KG1 (cell line): ENCODE measurements at places on chromosomes 2 and 18.

DNA sequence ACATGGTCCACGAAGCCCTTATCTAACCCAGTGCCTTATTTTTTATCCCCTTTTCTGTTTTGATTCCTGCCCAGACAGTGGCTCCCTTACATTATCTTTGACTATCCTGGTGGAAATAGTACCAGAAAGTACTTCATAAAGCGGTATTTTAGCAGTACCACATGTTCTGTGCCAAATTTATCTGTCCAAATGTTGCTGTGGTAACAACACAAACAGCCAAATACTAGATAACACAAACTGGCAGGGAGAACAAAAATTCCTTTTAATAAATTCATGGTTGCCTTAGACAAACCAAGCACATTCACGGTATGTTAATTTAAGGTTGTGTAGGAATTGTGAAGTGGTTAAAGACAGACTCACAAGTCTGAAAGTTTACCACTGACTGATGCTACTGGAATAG is 187.9 kb upstream of the LHCGR start:
- DNase-seq: no peak

GRCh38 chr2:160432633-160433032 is 61.0 kb downstream of the RBMS1 start:
- DNase-seq: no peak

DNA sequence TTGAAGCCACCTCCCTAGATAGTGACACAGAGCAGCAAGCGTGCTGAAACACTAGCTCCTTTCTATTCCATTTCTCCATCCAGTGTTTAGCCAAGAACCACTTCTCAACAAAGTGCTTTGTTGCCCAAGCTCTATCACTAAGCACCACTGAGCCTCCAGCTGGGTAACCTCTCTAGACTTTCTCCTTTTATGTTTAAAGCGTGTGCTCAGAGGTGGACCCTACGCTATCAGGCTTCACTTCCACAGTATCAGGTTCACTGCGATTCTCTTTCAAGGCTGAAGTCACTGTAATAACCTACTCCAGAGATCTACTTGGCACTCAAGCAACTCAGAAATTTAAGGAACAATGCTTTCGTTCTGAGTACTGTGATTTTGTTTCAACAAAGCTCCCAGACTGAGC is 197.9 kb downstream of the LNPK start:
- DNase-seq: no peak

- no peak for DNase-seq
Measured at GRCh38 chr2:69567157-69567908, 76.2 kb downstream of the AAK1 start.

DNA sequence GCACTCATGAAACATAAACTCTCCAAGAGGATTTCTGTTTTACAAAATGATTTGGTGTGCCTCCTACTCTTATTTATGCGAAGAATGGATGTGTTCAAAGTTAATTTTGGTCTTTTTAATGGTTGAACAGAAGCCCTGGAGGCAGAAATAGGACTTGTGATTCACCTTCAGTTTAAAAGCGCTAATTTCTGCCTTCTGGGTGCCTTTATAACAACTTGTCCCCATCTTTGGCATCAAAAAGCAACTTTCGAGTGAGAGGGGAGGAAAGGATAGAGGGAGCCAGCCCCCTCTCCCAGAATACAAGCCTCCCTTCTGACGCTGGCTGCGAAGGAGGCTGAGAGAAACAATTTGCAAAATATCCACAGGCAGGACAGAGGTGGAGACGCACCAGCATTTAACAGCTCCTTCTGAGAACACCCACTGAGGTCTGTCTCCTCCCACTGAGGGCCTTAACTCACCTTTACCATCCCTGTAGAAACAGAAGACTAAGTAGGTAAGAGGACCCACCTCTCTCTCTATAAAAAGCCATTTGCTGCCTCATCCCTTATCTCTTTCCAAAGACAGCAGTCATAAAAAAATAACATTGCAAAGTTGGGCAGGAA is 24.3 kb upstream of the BCL11A start:
- DNase-seq: no peak

DNA sequence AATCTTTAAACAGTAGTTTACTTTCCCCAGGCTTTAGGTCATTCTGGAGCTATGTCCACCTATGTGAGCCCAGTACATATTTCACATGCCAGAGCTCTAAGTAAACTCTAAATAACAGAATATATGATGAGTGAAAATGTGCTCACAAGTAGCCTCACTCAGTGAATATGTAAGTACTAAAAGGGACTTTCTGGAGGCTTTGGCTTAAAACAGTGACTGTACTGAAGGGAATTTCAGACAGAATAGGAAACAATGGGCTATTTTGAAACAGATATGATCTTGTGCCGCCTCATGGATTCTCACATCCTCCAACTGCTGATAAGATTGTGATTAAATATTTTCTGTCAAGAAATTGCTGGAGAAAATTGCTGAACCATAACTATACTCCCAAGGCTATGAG is 747.9 kb downstream of the SOCS6 start:
- no peak for DNase-seq

DNA sequence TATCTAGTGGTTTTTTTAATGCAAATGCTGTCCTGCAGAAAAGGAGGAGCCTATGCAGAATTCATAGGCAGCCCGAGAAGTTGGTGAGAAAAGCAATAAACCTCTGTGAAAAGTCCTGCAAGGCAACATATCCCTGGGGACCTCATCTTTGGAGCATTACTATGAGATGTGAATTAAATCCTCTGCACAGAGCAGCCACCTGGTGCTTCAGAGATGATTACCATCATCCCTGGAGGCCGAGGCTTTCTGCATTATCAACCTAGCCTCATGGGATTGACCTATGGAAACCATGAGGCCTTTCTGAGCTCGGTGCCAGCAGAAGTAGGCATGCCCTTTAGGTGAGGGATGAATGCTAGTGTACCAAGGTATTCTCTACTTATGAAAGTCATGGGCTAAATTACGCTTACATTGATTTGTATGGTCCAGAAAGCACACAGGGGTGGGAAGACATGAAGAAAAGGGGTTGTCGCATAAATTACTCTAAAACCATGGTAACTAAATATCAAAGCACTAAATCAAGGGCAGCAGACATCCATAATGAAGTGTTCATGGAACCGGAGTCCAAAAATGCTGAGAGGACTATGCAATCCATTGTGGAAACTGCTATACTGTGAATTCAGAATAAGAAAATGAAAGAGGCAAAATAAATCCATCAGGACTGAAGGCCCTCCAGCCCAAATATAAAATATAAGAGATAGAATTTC is 623.5 kb upstream of the DDX18 start:
- no peak for DNase-seq

DNA sequence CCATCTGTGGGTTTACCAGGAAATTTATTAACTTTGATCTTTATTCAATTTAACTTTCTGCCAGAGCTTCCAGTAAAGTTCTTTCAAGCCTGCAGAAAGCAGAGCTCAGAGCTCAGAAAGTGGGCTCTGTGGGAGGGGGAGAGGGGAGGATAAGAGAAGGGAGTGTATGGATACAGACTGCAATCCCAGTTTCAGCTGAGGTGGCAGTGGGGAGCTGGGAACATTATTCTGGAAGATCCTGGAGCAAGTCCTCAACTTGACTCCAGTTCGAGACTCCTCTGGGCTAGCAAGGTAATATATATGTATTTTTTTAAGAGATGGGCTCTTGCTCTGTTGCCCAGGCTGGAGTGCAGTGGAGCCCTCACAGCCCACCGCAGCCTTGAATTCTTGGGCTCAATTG is 108.9 kb upstream of the NABP1 start:
- no peak for DNase-seq

DNA sequence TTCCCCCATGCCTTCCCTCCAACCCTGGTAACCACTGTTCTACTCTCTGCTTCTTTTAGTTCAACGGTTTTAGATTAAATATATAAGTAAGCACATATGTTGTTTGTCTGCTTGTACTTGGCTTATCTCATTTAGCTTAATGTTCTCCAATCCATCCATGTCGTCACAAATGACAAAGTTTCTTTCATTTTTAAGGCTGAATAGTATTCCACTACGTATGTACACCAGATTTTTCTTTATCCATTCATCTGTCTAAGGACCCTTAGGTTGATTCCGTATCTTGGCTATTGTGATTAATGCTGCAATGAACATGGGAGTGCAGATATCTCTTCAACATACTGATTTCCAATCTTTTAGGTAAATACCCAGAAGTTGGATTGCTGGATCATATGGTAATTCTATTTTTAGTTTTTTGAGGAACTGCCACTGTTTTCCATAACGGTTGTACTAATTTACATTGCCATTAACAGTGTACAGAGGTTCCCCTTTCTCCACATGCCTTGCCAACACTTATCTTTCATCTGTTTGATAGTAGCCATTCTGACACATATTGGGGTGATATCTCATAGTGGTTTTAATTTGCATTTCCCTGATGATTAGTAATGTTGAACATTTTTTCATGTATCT is 8.1 kb downstream of the ASB3 start:
- DNase-seq: no peak

DNA sequence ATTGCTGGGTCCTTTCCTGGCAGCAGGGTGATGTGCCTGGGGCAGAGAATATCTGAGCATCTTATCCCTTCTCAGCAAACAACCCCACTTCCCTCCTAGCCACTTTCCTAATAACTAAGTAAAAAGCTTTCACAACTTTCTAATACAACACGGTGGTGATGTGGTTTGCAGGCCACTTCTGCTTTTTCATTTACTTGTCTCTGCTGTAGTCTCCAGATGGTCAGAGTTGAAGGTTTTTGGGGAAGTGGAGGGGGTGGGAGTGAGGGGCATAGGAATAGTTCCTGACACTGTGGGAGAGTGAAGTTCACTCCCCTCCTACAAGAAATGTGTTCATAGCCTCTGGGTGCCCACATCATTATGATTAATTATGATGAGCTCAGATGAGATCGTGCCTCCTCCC is 11.6 kb downstream of the OXER1 start:
- DNase-seq: peak; percentile 80

- DNase-seq: no peak
Measured at GRCh38 chr2:192783643-192784042, 588.9 kb upstream of the TMEFF2 start.

GRCh38 chr2:151861174-151861573 is 33.0 kb upstream of the ARL5A start:
- no peak for DNase-seq

DNA sequence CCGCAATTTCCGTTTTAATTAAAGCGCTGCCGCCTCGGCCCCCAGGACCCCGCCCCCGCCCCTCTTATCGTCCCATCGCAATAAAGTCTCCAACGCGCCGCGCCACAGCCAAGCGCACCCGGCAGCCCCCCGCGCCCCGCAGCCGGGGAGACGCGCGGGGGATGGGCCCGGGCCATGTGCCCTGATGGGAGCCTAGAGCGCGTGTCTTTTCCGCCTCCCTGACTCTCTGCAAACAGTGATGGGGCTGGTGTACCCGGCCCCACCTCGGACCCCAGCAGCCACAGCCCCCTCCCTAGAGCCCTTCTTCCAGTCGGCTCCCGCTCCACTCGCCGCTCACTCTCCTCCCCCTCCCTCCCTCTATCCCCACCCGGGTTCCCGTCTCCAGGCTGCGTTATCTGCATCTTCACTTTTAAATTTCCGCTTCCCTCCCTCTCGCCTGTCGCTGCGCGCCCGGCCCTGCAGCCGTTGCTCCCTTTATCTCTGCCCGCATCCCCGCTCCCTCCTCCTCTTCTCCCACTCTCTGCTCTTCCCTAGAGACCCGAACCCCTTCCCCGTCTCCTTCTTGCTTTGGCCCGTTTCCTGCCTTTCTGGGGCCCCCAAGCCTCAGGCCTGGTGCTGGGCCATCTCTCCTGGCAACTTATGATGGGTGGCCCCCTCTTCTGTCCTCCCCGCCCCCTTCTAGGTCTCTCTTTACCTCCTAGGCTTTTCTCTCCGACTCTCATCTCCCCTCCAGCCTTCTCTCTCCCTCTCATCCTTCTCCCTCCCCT is 524 bp upstream of the FEV start:
- DNase-seq: no peak

DNA sequence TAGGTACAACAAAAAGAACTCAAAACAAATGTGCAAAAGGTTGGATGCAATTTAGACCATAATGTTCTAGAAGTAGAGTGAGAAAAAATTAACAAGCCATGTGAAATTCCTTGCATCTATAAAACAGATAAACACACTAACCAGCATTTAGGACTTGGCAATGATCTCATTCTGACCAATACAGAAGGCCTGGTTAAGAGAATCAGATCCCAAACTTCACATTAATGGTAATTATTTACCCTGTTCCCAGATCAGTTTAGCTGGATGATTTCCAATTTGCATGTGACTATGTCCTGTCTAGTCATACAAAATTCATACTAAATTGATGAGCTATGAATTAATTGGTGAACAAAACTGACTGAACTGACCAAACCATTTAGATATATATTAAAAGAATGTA is 98.4 kb upstream of the FIGN start:
- DNase-seq: no peak
